ENCODE measurements at places on chromosomes 1 and 21. TPM values are rescaled to one million over a fixed set of nuclear protein-coding genes. Genes with fewer than 3 reads are reported as not detected.

The NIBAN1 gene
- total RNA-seq, result 0.46 TPM

The PCAT6 gene
- total RNA-seq, result 0.24 TPM

The CGN gene
- total RNA-seq, result 1.2 TPM

The KCNA3 gene
- not detected for total RNA-seq

The ECM1 gene
- total RNA-seq, result 5.0 TPM

The KDF1 gene
- not detected for total RNA-seq

The MANEAL gene
- total RNA-seq, result 36.5 TPM

The YRDC gene
- 43.5 TPM for total RNA-seq

The ADGRL4 gene
- total RNA-seq, result not detected

The HSF2BP gene
- total RNA-seq, result 2.0 TPM

The AMY1B gene
- total RNA-seq, result not detected

The RXFP4 gene
- not detected for total RNA-seq

The ADAR gene
- total RNA-seq, result 104 TPM

The PYHIN1 gene
- not detected for total RNA-seq

The IFI6 gene
- 5.8 TPM for total RNA-seq

The RER1 gene
- total RNA-seq, result 145 TPM

The GABPB2 gene
- 3.2 TPM for total RNA-seq

The KCNA2 gene
- not detected for total RNA-seq

The ITLN2 gene
- not detected for total RNA-seq

The UTS2 gene
- not detected for total RNA-seq

The HES3 gene
- total RNA-seq, result not detected

The LHX8 gene
- total RNA-seq, result not detected

The FAM43B gene
- total RNA-seq, result 0.73 TPM

All from SJCRH30 (cell line).